Muscle of back (tissue), 13 donors: ENCODE measurements at places on chromosomes 3 and 15.

GRCh38 chr15:74785194-74786032 lies 3.5 kb downstream of the CSK start:
- no peak for DNase-seq

DNA sequence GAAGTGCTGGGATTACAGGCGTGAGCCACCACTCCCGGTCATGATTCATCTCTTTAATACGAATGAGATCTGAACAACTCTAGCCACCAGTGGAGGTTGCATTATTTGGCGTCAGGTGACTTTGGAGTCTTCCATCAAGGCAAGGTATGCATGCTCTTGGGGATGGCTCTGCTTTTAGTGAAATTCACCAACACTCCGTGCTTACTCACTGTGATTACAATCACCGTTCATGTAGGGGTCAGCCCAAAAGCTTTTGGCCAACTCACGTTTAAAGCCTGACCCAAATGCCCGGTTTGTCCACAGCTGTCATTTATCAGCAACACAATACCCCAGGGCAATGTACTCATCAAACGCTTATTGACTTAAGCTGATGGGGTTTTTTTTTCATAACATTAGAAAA lies 155.4 kb downstream of the PDZRN3 start:
- no peak for DNase-seq

GRCh38 chr3:36058404-36059030 lies 321.8 kb upstream of the STAC start:
- DNase-seq: no peak

DNA sequence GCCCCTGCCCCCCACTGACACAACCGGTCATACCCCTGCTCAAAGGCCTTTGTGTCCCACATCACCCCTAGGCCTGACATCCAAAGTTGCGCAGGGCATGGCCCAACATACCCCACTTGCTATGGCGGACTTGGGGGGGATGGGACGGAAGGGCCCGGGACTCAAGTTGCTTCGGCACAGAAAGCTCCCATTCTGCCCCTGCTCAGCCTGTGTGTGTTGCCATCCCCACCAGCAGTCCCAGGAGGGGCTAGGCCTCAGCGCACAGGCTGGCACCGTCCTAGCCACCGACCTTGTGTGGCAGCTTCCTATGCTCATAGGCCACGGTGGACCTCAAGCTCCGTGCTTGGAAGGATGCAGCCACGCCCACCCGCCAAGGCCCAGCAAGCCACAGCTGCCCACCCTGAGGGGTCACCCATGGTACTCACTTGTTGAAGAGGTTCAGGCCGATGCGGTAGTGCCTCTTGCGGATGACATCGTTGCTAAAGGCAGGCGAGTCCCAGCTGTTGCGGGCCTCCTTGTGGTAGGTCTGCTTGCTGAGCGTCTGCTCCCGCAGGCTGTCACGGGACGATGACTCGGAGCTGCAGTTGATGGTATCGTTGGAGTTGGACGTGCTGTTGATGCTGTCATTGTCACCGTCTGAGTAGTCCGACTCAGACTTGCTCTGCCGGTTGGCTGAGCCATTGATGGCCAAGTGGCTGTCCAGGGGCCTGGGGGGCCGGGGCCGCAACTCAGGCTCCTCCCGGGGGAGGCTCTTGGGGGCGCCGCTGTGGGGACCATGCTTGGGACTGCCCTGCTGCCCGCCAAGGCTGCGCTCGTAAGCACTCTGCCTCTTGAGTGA lies 93.9 kb upstream of the RPL32 start:
- no peak for DNase-seq

DNA sequence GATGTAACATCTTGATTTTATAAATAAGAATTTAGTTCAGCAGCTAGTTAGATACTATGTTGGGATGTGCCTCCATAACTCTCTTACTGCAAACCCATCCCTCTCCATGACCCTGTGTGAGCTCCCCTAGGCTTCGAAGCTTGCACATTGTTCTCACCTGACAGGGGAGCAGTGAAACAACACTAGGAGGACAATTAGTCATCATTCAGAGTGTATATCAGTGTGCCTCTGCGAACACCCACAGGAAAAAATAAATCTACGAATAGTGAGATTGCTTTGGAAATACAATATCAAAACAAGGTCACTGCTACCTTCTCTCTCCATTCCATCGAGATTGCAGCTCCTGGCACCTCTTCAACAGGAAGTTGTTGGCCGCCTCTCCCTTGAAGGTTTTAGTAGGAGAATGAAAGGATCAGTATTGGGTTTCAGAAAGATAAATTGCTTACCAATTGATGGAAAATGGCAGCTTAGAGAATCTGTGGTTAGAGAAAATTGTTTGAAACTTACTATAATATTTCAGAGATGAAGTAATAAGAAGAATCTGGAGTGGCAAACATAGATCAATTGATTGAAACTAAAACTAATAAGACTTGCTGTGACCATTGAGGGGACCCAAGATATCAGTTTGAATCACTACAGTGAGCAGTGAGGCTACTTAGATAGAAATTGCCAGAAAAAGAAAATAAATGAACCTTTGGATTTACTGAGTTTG lies 103.2 kb downstream of the CHL1 start:
- no peak for DNase-seq
